ENCODE measurements at places on chromosomes 5 and 9.

- DNase-seq: no peak
Measured at GRCh38 chr5:167554564-167555290, 736.7 kb upstream of the WWC1 start.

GRCh38 chr9:134607971-134608370 lies 33.6 kb upstream of the COL5A1 start:
- DNase-seq: no peak

- peak; percentile 61 for DNase-seq
Measured at GRCh38 chr5:88820581-88820980, 62.4 kb downstream of the MEF2C start.

- no peak for DNase-seq
Measured at GRCh38 chr5:63959177-63959982, 2.9 kb downstream of the HTR1A start.

DNA sequence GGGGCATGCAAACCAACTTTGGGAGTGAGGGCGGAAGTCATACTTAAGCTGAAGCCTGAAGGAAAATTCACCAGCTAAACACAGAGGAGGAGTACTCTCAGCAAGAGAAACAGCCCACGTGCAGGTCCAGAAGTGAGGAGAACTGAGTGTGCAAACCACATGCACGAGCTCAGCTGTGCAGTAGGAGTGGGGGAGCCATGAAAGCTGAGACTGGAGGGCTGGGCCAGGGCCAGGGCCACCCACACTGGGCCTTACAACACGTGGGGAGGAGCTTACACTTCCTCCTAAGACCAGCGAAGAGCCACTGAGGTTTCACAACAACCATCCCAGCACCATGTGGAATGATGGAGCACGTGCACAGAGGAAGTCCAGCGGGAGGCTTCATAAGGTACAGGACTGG lies 9.3 kb upstream of the WWC1 start:
- peak; percentile 29 for DNase-seq

DNA sequence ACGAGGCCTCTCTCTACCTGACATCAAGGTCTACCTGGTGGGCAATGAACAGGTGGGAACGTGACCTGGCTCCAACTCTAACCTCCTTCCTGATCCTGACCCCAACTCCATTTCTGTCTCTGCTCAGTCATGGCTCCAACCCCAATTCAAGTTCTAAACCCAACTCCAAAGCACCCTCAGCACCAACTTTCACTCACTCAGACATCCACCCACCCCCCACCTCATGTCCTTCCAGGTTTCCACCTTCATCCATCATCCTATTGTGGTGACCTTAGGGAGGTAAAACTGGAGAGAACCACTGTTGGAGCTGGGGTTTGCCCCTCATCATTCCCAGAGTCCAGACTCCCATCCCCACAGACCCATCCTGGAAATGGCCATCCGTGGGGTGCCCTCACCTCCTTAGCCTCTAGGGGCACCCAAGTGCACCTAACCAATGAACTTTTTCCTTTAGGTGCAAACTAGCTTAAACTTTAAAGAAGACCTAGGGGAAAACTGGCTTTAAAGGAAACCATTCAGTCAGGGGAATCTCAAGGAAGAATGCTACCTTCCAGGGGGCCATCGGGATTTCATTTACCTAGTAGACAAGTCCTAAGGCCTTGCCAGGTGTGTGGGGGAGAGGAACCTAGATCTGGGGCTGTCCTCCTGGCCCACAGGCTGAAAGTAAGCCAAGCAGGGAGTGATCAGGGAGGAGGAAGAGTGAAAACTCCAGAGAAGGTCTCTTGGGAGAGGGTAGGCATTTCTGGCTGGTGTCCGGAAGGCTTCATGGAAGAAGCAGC lies 11.3 kb downstream of the RGS14 start:
- DNase-seq: peak; percentile 46

- DNase-seq: peak; percentile 57
Measured at GRCh38 chr9:91734371-91734981, 215.6 kb downstream of the ROR2 start.

DNA sequence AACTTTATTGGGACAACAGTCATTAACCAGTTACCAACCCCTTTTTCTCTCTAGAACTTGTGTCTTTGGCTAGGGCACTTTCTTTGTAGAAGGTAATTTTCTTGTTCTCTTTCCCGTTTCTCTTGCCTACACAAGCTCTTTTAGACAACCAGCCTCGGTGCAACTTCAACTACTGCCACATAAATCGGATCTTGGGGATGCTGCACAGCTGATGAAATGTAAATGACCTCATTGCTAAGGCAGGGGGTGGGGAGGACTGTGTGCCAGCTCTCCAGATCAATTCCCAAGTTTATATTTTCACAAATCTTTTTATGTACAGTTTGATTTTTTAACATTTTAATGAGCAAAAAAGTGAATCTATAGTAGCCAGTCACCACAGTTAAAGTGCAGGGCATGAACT lies 157.6 kb downstream of the DENND1A start:
- no peak for DNase-seq

DNA sequence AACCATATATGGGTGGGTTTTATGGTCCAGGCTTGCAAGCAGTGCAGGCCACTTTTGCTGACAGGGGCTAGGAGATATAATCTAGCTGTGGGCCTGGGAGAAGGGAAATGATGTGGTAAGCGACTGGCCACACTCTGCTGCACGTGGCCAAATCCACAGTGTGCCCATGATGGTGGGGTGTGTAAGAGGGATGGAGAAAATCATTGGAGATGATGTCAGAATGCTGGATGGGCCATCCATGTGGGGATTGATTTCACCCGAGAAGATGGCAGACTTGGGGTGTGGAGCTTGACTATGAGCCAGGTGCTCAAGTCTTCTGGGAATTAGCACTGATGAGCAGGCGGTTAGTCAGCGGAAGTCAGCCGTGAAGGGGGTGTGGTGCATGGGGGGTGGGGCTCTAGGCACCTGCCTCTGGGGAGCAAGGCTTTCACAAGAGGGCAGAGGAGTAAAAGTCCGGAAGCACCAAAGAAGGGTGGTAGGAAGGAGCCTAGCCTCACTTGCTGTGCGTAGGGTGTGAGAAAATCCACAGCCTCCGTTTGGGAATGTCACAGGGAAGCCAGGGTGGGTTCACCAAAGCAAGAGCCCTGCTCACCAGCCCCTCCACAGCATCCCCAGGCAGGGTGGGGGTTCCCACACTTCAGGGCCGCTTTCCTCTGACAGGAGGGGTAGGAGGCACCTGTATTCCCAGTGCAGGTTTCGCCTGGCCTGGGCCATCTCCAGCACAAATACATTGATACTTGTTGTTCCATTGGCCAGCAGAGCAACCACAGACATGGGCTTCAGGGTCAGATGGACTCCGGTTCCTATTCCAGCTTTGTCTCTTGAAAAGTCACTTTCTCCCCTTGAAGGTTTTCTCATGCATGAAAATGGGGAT lies 44.5 kb upstream of the ANGPTL2 start:
- peak; percentile 96 for DNase-seq

GRCh38 chr5:179803651-179804554 lies 2.8 kb downstream of the MGAT4B start:
- no peak for DNase-seq

DNA sequence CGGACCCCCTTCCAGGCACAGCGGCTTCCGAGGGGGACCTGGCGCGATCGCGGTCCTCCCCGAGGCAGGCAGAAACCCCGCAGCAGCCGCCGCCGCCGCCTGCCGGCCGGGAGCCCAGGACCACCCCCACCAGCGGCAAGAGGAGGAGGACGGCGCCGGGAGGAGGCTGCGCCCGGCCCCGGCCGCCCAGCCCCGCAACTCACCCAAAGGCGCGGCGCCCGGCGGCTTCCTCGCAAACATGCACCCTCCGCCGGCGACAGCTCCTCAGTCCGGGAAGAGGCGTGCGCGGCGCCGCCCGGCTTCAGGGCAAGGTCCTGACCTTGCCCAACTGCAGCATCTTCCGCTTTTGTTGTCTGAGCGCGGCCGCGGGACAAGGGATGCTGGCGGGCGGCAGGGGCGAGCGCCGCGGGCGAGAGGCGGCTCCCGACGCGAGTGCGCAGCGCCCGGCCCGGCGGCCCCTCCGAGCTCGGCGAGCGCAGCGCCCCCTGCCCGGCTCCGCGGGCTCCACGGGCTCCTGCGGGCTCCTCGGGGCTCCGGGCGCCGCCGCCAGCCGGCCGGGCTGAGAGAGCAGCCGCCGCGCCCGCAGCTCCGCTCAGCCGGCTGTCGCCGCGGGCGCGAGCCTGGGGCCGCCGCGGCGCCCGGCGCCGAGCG lies 507 bp downstream of the CTNND2 start:
- peak; percentile 5 for DNase-seq

DNA sequence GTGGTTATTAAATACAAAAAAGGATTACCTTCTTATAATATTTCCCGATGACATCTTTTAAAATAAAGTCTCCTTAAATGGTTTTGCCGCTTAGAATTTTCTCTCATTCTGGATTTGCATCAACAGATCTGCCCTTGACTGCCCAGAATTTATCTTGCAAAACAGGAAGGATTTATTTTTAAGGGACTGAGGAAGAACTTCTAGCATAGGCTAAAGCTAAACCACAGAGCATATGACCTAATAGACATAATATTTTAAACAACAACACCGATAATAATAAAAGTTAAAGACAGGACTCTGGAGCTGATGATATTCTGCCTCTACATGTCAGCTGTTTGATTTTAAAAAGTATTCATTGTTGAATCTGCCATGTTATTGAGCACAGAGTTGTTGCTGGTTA lies 145.3 kb upstream of the ADCY2 start:
- DNase-seq: no peak

DNA sequence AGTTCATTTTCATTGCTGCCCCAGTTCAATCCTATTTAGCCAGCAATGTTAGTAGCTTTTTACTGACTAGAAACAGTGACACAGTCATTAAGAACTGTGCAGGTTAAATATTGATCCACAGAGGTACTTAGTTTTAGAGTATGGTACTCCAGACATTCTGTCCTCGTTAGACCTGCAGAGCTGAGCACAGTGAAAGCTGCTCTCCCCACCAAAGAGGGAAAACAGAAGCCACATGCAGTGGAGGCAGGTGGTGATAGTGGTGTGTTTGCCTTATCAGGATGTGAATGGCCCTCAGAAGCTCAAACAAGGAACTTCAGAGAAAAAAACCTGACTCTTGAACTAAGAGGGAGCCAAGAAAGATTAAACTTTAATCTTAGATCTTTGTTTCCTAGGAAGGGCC lies 75.5 kb downstream of the UNC13B start:
- DNase-seq: no peak

- no peak for DNase-seq
Measured at GRCh38 chr9:9231946-9232345, 1380.9 kb downstream of the PTPRD start.

DNA sequence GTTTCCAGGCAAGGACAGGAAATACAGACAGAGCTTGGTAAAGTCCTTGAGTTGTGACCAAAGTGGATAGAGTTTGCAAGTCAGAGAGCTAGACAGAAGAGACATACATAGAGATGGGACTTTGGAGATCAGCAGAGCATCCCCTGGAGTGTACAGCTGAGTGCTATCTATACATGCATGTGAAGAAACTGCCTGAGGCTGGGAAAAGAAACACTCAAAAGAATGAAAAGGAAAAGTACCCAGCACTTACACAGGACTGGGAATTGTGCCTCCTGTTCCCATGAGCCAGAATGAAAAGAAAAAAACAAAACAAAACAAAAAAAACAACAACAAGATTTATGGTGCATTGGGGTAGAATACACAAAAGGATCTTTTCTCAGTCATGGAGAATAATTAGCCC lies 606.4 kb downstream of the ZNF608 start:
- DNase-seq: no peak
